Bronchial epithelial cell (primary cell): ENCODE measurements at places on chromosomes 11 and 22.

DNA sequence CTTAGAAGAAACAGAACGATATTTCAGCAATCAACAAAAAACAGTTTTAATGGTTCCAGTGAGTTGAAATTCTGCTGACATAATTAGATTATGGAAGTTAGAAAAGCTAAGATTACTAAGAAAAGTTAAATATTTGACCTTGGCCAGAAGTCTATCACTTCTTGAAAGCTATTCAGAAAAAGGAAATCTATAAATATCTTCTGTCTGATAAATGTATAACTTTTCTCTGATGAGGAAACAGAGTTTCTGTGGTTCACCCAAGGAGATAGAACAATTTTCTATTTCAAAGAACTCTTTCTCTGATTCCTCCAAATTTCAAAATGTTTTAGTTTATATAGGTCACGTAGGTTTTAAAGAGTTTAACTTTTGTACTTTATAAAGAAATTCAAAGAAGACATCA, 438.4 kb upstream of the CHORDC1 start:
- no peak for DNase-seq

- peak; percentile 48 for DNase-seq
Observed at GRCh38 chr11:17978553-17979287, 34.1 kb downstream of the SERGEF start.

DNA sequence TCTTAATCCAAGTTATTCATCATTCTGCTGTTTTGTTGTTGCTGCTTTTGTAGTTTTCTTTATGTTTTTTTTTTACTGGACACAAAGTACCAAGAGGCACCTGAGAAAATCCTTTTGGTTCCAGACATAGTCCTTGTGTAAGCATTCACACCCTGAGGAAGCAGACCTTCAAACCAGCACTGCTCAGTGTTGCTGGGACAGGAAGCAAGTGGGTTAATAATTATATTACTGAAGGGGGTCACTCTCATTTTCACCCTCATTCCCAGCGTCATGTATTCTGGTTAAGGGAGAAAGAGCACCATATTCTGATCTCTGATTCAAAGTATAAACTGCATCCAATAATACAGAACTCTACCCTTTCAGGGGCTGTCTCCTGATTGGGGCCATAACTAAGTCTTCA, 5.9 kb upstream of the ALKBH3 start:
- DNase-seq = no peak

GRCh38 chr22:48517039-48518030, 1310.3 kb downstream of the BRD1 start:
- DNase-seq = no peak
